NCI-H1105 (cell line): ENCODE measurements at places on chromosomes 16 and 17.

GRCh38 chr16:24174504-24174903 lies 81.6 kb upstream of the CACNG3 start:
- DNase-seq: no peak

DNA sequence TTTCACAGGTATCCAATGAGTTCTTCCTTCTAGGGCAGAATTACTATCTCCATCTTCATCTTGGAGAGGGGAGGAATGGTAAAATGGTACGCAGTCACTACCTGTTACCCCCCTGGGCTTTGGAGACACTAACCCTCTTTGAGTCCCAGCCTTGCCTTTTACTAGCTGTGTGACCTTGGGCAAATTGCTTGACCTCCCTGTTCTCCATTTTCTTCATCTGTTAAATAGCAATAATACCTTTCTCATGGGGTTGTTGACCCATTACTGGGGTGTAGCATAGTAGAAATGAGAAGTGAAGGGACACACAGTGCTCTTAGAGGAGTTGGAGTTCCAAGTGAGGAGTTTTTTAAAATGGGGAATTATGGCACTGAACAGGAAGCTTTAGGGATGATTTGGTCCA lies 324.7 kb downstream of the FOXL1 start:
- no peak for DNase-seq

DNA sequence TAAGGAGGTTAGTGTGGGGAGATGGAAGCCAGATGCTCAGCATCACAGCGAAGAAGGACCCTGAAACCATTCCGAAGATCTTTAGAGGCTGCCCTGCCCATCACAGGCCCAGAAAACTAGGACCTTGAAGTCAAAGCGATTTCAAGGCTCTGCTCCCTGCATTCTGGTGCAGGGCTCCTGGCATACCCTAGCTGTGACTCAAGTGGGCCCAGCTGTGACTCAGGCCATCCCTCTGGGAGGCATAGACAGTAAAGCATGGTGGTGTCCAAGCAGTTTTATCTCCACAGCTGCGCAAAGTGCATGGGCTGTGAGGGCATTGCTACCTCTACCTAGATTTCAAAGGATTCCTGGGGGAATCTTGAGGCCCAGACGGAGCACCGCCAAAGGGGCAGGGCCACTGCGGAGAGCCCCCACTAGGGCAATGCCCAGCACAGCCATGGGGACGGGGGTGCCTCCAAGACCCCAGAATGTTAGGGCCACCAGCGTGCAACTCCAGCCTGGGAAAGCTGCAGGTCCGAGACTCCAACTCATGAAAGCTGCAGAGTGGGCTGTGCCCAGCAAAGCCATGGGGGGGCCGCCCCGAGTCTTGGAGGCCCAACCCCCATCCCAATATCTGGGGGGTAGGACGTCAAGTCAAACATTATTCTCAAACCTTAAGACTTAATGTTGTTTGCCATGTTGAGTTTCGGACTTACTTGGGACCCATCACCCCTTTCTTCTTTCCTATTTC lies 11.7 kb upstream of the ZNF594 start:
- DNase-seq: no peak

- no peak for DNase-seq
Measured at GRCh38 chr16:30063278-30063892, 2.2 kb upstream of the ALDOA start.

DNA sequence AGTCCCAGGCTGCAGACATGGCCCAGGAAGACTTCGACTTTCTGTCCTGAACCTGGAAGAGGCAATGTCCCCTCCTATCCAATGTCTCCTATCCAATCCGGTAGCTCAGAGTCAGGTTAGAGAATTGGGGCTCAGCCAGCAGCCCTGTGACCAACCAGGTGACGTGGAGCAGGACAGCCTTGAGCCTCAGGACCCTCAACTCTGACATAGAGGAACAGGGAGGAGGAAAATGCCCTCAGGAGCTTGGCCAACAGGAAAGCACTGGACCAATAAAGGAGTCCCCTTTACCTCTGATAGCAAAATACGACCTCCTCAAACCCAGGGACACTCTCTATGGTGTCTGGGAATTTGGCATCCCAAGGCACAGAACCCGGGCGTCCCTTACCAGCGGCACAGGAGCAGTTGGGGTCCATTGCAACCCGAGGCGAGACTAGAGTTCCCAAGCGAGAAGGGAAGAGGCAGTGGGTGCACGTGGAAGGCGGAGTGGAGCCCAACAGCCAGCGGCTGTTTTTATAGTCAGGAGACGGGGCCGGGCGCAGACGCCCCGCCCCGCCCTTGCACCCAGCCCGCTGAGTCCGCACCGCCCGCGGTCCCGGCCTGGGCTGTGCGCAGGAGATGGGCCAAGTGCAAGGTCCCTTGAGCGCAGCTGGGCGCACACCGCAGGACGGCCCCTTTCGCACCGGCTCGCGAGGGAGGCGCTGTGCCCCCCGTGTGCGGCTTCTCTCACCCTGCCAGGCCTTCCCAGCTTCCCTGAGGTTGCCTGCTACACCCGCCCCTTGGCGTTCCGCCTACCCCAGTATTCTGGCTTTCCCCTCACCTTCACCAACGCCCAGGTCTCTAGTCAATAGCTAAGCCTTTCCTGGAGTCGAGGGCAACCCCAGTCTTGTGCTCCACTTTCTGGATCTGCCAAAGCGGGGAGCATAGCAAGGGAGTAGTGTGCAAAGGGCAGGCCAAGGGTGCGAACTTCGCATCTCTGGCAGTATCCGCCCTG lies at the start of gene MT1G:
Gene MT1G, minus strand, starts transcription at position 485 of the 991 bp plus-strand sequence. Its CDS starts 72 bp downstream, at position 413.
- DNase-seq: no peak

DNA sequence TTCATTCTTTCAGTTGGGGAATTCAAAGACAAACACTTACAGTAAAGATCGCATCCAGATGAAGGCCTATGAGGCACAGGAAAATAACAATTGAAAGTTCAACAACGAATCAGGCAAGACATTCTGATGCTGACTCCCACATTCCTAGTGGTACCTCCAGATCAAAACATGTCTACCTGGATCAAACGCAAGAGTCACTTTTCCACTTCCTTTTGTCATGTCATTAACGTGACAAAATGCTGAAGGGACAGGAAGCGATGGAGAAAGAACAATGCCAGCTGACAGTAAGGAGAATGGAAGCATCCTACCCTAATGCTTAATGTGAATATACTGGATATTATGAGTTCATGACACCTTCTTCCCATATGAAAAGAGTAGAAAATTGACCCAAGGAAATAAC lies 365.4 kb upstream of the CDH11 start:
- DNase-seq: no peak

- no peak for DNase-seq
Measured at GRCh38 chr17:3964203-3965117, at the start of gene ATP2A3. Gene ATP2A3, minus strand, starts transcription at chr17:3964437. Its CDS starts 146 bp downstream, at chr17:3964291.

DNA sequence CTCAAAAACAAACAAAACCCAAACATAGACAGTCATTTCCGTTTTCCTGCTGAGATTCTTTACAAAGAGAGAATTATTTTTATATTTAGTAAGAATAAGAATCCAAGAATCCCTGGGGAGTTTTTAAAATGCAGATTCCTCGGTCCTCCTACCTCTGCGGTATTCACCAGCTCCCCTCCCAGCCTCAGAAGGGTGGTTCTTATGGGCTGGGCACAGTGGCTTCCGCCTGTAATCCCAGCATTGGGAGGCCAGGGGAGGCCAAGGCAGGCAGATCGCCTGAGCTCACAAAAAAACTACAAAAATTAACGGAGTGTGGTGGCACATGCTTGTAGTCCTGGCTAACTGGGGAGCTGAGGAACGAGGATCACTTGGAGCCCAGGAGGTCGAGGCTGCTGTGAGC lies 26.7 kb upstream of the USP7 start:
- no peak for DNase-seq

DNA sequence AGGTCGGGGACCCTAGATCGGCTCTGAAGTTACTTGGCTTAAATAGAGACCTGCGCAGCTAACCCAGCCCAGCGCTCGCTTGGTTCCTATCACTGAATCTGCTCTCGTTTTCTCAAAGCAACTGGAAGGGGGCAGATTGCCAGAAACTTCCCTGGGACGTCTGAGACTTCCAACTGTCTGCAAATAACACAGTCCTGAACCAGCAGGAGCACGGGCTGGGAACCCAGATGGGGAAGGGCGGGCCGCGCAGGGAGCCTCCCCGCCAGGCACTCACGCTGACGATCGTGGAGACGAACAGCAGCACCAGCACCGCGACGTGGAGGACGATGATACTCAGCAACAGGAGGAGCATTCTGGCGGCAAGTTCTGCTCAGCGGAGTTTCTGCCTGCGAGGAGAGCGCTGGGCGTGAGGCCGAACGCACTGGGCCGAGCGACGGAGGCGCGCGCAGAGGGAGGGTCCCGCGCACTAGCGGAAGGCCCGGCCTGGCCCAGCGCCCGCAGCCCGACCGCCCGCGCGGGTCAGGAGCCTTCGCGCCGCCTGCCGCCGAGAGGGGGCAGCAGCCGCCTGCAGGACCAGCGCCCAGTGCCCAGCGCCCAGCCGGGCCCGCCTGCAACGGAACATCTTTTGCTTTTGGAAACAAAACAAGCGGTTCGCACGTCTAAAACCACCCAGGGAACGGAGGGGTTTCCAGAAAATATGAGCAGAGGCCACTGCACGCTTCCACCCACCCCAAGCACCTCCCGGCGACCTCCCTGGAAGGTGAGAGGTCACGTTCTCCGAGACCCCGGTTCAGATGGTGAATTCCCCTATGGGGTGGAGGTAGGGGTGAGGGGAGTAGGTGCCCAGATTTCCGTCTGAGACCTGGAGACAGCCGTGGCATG lies 4.5 kb downstream of the PMP22 start:
- peak; percentile 67 for DNase-seq

- no peak for DNase-seq
Measured at GRCh38 chr16:85431431-85432124, 181.5 kb upstream of the GSE1 start.

- no peak for DNase-seq
Measured at GRCh38 chr17:5854871-5855554, 215.2 kb upstream of the WSCD1 start.

GRCh38 chr16:51872524-51872923 lies 674.4 kb downstream of the TOX3 start:
- no peak for DNase-seq

DNA sequence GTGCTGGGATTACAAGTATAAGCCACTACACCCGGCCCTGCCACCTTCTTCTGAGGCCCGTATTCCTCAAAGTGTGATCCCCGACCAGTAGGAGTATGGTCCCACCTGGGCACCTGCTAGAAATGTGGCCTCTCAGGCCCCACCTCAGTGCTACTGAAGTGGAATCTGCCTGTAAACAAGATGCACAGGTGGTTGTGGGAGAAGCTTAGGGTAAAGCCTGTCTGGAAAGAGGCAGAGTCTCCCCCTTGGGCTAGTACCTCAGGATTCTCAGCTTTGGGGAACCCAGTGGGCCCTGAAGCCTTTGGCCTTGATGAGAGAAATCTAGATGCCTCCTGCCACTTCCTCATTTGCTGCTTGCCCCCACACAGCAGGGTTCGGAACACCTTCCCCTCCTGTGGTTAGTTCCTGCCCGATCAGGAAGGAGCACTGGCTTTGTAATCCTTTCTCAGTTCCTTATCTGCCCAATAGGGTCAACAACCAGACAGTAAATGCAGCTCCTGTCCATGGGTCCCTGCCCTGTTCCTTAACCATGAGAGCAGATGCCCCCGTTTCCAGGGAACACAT lies 25.2 kb downstream of the TK2 start:
- no peak for DNase-seq

DNA sequence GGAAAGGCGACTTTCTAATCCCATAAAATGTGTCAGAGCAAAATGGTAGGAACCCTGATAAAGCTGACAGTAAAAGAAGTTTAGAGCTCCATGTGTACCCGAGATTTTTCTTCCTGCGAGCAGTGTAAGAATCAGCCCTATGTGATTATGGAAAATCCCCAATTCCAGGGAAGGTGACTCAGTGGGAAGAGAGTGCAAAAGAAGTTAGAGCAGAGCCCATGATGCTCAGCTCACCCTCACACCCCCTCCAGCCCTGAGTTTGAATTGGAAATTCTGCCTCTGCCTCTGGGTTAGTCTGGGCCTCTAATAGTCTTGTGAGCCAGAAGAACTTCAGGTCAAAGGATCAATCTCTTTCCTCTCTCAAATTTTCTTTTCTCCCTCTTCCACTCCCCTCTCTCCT lies 12.5 kb downstream of the C17orf78 start:
- no peak for DNase-seq

GRCh38 chr16:56970934-56971767 lies 9.4 kb downstream of the CETP start:
- DNase-seq: no peak

DNA sequence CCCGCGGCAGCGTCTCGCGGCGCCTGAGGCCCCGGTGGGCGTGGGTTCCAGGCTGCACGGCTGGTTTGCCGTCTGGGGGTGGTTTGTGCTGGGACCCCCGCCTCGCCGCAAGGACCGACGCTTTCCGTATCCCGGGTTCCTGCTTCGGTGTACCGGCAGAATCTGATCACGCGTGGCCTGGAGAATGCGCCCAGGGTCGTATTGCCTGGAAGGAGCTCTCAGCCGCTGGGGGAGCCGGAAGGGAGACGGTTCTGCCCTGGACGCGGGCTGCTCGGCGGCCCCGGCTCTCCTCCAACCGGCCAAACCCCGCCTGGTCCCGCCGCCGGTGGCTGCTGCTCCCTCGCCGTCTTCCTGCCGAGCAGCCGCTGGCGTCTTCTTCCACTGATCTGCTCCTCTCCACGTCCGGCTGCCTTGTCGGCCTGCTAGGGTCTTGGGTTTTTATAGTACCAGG lies 39.8 kb downstream of the ZNF778 start:
- no peak for DNase-seq

GRCh38 chr17:55763856-55764255 lies 13.0 kb downstream of the PCTP start:
- no peak for DNase-seq

DNA sequence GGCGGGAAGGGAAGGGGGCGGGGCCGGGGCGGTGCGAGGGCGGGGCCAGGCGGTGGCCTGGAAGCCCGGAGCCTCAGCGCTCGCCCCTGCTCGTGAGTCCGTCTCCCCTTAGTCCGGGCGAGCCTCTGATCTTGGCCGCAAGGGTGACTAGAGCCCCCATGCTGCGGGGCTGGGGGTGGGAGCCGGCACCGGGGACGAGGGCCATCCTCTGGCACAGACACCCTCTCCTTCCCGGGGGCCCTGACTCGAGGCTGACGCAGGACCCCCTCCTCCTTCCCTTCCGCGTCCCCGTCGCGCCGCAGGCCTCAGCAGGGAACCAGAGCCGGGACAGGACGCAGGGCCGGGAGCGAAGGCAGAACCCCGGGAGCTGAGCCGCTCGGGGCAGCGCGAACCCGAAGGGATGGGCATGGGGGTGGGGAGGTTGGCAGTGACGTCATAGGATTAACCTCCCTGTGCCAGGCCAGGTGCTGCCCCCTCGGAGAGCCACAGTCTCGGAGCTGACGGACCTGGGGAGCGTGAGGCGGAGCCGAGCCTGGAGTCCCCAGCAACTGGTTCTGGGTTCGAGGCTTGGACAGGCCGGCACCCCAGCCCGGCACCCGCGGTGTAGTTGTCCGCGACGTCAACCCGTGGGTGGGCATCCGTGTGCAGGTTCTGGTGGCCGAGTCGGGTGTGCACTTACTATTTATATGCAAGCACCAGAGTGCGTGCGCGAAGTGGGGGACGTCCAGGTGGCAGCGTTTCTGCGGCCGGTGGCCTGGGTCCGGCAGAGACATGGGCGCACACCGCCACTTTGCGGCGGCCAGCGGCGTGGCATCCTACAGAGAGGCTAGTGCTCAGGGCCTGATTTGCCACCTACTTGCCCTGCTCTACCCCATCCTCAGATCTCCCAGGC lies 503 bp upstream of the PLCD3 start:
- peak; percentile 39 for DNase-seq
